ENCODE measurements at places on chromosomes 6 and 20.

DNA sequence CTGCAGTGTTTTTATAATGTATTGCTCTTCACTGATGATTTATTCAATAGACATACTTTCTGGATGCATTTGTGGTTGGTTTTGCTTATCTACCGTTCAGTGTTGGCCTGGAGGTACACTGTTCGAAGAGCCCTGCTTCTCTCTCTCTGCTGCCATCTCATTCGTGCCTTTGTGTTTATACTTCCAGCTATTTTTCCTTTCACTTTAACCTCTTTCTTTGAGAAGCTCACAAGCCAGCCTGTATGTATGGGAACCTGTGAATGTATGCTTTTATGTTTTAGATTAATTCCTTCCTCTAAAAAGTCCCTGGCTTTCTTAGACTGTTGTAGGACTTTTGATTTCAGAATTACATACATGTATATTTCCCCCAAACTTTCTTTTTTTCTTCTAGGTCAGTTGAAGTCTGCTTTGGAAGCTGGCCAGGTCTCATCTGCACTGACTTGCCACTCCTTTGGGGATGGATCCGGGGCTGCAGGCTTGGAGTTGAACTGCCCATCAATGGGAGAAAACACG, 83.0 kb downstream of the SCAND1 start:
- DNase-seq = no peak

DNA sequence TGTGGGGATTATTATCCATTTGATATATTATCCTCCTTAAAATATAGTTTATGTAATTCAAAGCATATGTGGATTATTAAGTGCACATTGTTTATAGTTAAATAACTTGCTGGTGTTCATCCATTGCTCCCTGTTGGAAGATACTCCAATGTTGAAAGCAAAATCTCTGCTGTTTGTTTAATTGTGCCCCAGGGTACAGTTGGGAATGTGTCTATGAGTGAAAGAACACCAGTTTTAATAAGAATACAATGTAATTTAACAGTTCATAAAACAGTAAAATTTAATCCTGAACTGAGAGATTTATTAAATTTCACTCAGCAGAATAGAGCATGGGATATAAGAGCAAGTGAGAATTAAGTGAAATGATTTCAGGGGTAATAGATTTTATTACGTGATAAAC, 364.9 kb downstream of the GRIK2 start:
- no peak for DNase-seq

DNA sequence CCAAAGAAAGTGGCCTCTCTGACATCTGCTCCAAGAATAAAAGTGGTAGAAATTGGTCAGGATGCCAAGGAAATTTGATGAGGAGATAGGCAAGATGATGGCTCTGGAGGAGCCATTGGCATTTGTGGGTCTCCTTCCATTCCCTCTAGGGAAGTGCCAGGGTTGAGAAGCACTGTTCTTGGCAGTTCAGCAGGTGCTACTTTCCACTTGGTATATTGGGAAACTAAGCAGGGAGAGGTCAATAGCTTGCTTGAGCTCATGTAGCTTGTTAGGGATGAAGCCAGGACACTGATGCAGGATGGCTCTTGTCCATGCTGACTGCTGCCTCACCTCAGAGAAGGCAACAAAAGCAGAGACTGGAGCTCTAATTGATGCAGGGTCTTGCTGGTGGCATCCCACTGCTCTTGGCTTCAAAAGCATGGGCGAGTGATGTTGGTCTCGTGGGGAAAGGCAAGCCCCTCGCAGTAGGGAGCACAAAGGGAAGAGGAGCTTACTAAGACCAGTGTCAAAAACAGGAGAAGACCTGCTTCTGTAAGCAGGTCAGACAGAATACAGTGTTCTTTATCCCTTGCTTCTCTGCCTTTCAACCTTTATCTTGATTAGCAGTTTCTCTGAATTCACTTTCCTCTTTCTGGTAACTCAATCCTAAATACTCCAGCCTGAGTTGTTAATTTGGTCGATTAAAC, 73.1 kb upstream of the RIPOR2 start:
- DNase-seq = no peak

DNA sequence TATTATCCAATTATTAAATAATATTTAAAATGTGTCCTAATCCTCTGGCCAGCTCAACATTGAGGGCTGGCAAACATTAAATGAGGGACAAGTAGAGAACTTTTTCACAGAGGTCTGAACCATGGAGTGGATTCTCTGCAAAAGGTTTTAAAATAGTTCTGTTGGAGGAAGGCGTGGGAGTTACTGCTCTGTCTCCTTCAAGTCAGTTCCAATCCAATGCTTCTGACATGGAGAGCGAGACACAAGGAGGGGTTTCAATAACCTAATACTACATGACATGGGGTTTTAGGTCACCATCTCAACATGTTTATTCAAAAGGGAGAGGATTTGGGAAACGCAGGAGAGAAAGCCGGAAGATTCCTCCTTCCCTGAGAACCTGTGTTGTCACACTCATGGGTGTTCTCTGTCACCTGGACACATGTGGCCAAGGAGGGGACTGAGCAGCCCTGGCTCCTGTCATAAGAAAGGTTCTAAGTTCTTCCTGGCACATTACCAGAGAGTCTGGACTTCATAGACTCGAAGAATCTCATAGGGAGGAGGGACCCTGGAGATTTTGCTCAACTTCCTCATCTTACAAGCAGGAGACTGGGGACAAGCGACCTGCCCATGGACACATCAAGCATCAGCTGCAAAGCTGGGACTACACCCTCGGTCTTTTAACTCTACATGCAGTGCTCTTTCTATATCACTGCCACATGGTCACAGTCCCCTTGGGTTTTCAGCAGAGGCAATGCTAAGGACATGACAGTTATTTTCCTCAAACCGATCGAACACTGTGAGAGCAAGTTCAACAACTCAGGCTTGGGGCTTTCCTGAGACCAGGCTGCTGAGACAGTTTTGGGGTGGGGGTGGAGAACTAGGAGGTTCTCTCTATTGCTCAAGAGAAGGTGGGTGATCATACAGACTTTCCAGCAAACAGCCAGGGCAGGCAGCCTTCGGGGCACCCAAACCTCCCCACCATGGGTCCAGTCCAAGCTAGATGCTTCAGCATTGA, 38.6 kb downstream of the PRDM1 start:
- DNase-seq = no peak

DNA sequence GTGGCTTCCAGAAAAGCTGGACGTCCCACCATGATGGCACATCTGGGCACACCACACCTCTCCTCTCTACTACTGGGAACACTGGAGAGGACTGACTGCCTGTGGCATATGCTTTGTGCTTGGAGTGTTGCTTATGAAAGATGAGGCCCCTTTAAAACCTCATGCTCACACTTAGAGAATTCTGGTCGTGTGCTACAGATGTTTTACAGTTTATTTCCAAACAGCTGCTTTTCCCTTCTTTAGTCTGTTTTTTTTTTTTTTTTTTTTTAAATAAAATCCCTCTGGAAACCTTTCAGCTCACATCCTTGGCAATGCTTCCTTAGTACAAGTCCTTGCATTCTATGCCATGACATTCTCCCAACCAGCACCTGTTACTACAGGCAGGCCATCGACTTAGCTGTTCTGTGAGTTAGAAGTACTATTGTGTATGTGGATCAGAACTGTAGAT, 60.3 kb downstream of the BMP6 start:
- no peak for DNase-seq

DNA sequence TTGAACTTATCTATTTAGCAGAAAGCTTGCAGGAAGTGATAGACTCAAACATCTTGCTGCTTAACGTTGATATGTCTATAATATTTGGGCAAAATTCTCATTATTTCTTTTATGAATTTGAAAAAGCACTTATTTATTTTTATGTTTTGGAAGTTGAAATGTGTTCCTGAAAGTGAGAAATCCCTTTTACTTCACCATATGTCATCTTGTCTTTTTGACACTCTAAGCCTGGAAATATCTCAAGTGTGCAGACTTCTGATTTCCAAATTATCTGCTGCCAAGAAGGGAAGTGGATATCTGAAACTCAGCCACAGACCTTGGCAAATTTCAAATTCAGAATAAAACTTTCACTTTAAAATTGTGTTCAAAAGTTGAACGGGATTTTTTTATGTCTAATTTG, 368.7 kb upstream of the MANEA start:
- no peak for DNase-seq

GRCh38 chr6:113121571-113121970, 735.6 kb upstream of the MARCKS start:
- DNase-seq = no peak

DNA sequence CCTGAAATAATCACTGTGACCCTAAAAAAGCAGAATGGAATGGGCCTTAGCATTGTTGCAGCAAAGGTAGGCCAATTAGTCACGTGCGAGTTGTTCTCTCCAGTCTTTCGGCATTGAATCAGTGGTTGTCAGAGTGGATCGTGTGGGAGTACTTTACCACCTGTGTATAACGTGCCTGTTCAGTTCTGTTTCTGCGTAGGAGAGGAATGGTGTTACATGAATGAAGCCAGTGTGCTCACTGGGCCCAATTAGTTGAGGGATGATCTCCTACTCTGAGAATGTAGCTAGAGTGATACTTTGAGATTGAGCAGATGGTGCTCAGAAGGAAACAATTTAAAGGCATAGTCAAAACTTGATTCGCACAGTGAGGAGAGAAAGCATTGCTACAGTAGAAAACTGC, 72.4 kb upstream of the KIF25 start:
- DNase-seq = no peak

- DNase-seq = no peak
These were observed 11.1 kb upstream of the LCA5 start for GRCh38 chr6:79548304-79548703.

- DNase-seq = no peak
These were observed 39.3 kb downstream of the BEND3 start for GRCh38 chr6:107075951-107076381.

DNA sequence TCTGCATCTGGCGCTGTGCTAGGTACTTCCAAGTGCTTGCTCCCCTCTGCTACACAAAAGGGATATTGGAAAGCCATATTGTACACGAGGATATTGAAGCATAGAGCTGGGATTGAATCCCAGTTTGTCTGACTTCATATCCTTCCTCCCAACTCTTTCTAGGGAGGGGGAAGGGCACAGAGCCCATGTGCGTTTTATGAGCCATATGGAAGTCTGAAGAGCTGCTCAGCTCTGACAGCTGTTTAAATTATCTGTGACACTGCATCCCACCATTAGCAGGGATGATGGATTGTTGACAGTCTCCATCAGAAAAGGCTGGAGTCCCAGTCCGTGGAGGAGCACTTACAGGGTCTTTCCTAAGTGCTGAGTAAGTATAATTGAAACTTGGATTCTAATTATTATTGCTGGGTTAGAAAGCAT, 18.4 kb downstream of the TIAM2 start:
- DNase-seq = no peak

DNA sequence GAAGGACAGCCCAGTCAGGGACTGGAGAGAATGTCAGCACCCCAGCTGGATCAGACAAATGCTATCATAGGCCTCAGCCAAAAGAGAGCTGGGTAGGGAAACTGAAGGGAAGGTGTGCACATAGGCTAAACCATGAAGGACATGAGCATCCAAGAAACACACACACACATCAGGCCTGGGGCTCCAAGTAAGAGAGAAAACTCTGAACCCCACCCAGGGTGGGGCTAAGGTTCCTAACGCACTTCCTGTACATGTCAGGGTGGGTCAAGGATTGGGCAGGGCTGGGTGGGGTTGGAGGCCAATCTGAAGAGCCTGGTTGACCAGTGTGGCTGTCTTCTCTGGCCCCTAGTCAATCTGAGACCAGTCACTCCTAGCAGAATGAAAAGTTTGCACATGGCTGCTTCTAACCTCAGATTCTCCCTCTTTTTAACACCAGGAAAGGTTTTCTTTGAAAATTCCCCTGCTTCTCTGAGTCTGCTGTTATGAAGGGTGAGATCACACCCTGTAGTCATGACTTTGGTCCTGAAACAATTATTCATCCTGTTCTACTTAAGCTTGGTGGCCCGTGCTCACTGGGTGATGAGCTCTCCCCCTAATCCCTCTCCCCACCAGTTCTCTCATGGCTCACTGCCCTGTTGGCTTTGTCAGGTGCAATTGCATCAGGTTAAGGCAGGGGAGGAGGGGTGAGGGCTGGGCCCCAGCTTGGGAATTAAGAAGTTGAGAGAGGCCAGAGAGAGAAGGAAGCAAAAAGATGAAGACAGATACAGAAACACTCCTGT, 88.4 kb downstream of the MAFB start:
- DNase-seq = no peak

- DNase-seq = no peak
These were observed 72.4 kb upstream of the SYNJ2 start for GRCh38 chr6:157909282-157909664.
